ENCODE measurements at places on chromosomes 7 and 10.

DNA sequence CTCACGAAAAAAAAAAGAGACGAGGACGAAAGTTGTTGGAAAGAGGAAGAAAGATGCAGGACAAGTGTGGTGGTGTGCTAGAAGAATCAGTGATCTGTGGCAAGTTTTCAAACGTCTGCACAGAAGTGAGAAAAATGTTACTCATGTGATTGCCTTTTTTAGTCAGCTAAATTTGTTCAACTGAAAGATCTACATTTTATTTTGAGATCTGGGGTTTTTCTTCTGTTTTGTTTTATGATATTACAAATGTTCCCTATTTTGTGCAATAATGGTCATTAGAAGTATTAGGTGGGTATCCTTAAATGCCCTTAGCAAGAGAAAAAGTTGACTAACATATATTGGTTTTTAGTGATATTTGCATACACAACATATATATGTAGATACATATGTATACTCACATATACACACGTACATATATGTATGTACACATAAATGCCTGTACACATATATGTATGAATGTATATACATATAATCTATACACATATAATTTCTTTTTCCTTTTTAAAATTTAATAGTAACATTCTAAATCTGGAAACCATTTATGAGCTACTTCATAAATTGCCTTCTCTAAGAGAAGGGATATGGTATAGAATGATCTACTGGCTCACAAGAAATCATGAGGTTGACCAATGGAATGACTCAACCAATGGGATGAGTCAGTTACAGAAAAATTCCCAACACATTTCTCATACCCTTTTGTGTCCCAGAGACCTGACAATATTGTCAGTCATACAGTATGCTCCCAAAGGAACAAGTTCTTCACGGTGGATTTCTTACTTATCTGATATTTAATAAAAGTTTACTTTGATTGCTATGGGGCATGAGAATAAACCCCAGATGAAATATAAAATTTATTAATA lies 38.4 kb downstream of the SLC39A12 start:
- DNase-seq: peak; percentile 43

GRCh38 chr7:130417213-130417612 lies 23.6 kb downstream of the CEP41 start:
- DNase-seq: no peak

- DNase-seq: no peak
These were observed 751.4 kb upstream of the AUTS2 start for GRCh38 chr7:68846811-68847325.

DNA sequence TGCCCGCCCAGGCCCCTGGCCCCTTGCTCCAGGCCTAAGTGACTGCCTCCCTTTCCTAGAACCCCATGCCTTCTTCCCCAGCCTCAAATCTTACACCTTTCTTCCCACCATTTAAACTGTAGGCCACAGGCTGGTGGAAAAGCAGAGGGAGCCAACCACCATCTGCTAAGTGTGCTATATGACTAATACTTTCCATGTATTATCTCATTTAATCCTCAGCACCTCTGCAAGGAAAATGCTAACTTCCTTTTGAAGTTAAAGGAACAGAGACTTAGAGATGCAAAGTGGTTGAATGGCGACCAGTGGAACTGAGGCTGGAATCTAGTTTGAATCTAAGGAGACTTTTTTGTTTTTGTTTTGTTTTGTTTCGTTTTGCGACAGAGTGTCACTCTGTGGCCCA lies 17.8 kb upstream of the MTPAP start:
- DNase-seq: no peak

DNA sequence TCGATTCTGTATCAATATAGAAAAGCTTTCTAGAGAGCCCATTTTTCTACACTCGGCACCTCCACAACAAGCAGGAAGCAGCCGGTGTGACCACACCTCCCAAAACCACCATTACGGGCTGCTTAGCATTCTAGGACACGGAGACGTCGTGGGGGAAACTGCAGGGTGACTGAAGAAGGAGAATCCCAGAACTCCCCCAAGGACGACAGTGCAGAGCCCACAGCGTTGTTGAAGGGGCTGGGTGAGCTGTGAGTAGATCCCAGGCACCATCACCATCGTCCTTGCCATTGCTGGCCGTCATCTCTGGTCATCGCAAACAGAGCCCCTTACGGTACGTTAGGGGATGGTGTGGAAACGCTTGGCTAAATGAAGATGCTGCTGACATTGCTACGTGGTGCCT lies 351.8 kb downstream of the PTPRN2 start:
- no peak for DNase-seq

All from fibroblast of skin of left biceps (primary cell).